ENCODE measurements at places on chromosomes 4 and X. TPM values are rescaled to one million over a fixed set of nuclear protein-coding genes. Genes with fewer than 3 reads are reported as not detected.

GRCh38 chr4:151992332-151993154 is 231.7 kb upstream of the GATB start:
- H3K27me3 ChIP-seq: no peaks in the 10 kb centered on the region
- H3K36me3 ChIP-seq: no peaks in the 10 kb centered on the region
- DNase-seq: no peak
- no peak overlapping the region for H3K4me3 ChIP-seq
- peaks cover 47% of the 10 kb centered on the region for H3K4me1 ChIP-seq
- no peak overlapping the region for H3K27ac ChIP-seq

GRCh38 chr4:10007793-10008608 is 13.3 kb downstream of the SLC2A9 start:
- peaks cover 60% of the 10 kb centered on the region for H3K4me1 ChIP-seq
- peak overlapping the region; percentile 68 for H3K27ac ChIP-seq
- DNase-seq: no peak

DNA sequence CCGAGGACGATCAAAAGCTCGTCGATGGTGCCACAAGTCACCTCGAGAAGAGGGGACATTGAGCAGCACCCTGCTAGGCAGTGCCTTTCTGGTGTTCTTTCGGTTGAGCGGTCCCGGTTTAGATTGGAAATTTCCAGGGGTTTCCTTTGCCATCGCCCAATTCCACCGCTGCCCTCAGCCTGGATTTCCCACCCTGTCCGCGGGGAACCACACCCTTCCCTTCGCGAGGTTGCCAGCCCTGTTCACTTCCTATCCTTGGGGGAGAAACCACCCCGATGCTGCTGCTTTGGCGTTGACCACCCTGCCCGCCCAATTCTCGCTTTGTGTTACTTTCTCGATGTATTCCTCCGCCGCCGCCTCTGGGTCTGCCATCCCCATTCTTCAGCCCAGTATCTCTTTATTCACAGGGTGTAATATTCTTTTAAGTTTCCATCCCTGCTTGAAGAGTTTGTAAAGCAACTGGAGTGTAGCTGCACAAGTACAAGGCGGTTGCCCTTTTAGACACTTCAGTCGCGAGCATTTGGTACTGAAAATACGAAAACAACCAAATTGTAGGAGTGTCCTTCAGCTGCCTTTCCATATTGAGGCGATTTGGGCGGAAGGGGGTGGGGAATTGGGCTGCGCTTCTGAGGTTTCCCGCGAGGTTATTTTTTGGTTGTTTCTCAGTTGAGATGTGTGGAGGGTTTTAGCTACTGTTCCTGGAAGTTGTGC is 1.1 kb downstream of the OGT start:
- H3K27me3 ChIP-seq: no peaks in the 10 kb centered on the region
- peaks cover 15% of the 10 kb centered on the region for H3K4me1 ChIP-seq
- peak overlapping the region; percentile 99 for H3K27ac ChIP-seq
- DNase-seq: peak; percentile 71

Gene TRPC5OS
- total RNA-seq: not detected

Gene PNMA5
- total RNA-seq: not detected

Gene IL15
- 2.3 TPM for total RNA-seq

Measured in activated CD8-positive, alpha-beta T cell treated with anti-CD3 and anti-CD28 coated beads for 36 hours (primary cell).